ENCODE measurements at places on chromosomes 2 and 18. TPM values are rescaled to one million over a fixed set of nuclear protein-coding genes. Genes with fewer than 3 reads are reported as not detected.

DNA sequence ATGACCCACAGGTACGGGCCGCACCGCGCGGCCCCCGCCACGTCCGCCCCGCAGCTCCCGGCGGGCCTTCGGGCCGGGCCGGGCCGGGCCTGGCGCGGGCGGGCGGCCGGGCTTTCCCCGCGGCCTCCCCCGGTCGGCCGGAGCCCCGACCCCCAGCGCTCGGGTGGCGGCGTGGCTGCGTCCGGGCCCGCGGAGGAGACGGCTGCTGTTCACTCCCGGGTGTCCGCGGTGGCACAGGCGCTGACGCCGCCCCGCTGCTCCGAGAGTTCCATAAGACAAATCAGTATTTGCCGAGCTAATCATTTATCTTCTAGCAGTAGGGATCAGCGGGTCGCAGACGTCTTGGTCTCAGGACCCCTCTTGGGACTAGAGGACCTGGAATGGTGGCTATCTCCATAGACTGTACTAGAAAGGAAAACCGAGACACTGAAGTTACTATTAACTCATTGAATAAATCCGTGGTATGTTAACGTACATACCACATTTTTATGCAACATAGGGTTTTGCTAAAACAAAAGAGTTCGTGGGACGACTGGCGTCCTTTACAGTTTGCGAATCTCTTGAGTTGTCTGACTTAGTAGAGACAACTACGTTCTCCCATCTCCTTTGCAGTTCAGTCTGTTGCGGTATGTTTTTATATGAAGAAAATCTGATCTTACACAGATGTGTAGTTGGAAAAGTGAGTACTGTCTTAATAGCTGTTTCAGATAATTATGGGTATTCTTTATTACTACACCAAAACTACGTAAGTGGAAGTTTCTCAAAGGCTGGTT lies 500 bp downstream of the LIMS1 start:
- DNase-seq = peak; percentile 28

DNA sequence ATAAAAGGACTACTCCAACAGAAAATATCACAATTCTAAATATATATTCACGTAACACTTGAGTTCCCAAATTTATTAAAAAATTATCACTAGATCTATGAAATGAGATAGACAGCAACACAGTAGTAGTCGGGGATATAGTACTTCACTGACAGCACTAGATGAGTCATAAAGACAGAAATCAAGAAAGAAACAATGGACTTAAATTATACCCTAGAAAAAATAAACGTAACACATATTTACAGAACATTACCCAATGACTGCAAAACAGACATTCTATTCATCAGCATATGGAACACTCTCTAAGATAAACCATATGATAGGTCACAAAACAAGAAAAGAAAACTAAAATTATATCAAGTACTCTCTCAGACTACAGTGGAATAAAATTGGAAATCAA lies 429.4 kb downstream of the MBD2 start:
- DNase-seq = no peak

DNA sequence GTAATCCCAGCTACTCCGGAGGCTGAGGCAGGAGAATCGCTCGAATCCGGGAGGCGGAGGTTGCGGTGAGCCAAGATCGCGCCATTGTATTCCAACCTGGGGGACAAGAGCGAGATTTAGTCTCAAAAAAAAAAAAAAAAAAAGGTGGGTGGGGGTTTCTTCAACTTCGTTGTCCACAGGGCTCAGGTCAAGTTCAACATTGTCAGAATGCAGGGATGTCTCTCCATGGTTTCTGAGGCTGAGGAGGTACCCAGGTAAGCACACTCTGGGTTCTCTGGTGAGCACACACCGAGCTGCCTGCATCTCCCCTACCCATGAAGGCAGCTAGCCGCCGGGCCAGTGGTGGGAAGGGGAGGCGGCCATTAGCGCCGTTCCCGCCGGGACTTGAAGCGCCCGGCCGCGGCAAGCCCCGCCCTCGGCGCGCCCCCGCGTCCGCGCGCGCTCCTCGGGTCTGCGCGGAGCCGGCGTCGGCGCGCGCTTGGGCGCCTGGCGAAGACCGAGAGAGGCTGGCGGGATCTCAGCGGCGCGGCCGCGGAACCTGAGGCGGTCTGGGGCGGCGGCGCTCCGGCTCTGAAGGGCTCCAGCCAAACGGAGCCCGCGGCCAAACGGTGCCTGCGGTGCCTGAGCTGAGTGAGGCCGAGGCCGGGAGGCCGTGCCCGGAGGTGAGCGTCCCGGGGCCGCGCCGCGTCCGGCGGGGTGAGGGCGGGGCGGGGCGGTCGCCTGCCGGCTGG lies at the start of gene UBXN2A:
UBXN2A (plus strand) TSS at position 477 of the 731 bp plus-strand sequence. CDS start 17,852 bp downstream, outside the sequence.
- DNase-seq = peak; percentile 82

DNA sequence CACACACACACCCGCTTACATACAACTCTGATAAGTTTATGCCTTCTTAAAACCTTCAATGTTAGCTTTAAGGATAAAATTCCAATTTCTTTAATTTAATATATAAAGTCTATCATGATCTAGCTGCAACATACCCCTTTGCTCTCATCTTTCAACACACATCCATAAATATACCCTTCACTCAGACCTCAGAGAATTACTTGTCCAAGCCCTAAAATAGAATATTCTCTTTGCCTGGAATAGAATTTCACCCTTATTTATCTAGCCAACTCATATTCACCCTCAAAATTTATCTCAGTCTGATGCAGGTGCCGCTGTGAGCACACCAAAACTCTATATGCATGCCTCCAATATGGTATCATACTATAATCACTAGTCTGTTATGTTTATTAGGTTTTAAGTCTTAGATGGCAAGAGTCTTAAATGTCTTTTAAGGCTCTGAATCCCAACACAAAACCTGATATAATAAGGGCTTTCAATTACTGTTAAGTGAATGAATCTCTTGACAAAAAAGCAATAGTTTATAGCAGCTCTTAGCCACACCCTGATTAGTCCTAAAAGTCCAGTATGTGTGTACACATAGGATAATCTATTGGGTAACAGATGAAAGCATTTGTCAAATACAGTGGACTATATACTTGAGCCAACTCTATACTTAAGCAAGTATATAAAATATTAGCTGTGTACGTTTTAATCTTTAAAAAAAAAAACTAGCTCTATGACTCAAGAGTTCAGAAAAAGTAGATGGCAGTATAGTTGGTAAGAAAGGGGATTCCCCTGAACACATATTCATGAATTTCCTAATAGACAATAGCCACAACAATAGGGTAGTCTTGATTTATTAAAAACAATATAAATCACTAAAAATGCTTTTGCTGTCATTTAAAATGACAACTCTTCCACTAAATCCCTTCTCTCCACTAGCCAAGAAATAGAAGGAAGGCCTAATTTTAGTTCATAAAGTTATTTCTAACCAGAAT lies 144.5 kb downstream of the EXOC6B start:
- no peak for DNase-seq

DNA sequence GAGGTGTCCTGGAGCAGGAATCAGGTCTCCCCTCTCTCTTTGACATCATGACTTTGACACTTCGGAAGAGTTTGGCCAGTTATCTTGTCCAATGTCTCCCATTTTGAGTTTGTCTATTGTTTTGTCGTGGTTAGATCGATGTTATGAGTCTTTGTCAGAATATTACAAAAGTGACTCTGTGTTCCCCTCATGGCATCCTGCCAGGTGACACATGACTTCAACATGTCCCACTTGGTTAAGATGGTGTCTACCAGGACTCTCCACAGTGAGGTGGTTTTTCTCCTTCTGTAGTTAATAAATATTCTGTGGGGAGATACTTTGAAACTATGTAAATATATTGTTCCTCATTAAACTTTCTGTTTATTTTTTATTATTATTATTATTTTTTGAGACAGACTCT lies 76.6 kb upstream of the BZW1 start:
- DNase-seq = no peak

Gene HOXD11
- not detected for total RNA-seq

Gene ARHGAP28
- total RNA-seq = not detected

Gene PSD4
- 64.5 TPM for total RNA-seq
